Ecto neural progenitor cell (in vitro differentiated cells): ENCODE measurements at places on chromosomes 4 and X.

GRCh38 chrX:65667157-65667502, 324 bp upstream of the MSN start:
- DNase-seq = no peak

GRCh38 chr4:174349156-174349555, 65.4 kb downstream of the CEP44 start:
- no peak for DNase-seq

DNA sequence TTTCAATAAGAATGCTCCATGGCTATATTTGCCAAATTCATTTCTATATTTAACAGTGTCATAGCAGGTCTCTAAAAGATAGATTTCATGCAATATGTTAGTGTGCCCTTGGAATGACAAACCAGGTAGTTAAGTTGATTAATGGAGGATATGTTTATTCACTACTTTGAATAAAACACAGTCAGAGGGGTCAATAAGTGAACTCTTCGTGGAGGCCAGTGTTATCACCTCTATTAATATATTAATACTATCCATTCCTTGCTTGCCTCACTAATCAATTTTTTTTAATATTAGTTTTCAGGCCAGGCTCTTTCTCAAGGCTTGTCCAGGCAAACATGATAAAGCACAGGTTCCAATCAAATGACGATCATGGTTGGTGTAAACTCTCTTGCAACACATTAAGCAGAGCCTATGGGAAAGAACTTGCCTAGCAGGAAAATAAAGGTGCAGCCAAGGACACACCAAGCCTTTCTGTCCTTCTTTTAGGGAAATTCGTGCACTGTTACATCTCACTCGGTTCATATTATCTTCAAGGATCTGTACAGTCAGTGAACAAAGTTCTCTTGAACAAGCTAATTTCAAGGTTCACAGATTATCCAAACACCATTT, 144.7 kb downstream of the DCK start:
- no peak for DNase-seq

- DNase-seq = no peak
These were observed 33.9 kb downstream of the MTM1 start for GRCh38 chrX:150602296-150602695.

DNA sequence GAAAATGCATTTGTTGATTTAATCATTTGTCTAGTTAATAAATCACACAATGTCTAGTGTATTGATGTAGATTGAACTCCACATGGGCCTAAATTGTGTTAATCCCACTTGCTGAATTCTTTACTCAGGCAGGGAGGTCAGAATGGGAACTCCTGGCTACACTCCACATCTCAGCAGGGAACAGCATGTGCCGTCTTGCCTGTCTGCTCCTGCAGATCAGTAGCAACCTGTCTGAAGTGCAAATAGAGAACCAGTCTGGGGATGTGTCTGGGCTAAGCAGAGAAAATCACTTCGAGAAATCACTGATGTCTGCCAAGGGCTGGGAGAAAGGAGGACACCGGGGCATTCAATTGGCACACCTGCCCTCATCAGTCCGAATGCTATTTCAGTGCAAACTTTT, 16.5 kb upstream of the MXRA5 start:
- DNase-seq = no peak

DNA sequence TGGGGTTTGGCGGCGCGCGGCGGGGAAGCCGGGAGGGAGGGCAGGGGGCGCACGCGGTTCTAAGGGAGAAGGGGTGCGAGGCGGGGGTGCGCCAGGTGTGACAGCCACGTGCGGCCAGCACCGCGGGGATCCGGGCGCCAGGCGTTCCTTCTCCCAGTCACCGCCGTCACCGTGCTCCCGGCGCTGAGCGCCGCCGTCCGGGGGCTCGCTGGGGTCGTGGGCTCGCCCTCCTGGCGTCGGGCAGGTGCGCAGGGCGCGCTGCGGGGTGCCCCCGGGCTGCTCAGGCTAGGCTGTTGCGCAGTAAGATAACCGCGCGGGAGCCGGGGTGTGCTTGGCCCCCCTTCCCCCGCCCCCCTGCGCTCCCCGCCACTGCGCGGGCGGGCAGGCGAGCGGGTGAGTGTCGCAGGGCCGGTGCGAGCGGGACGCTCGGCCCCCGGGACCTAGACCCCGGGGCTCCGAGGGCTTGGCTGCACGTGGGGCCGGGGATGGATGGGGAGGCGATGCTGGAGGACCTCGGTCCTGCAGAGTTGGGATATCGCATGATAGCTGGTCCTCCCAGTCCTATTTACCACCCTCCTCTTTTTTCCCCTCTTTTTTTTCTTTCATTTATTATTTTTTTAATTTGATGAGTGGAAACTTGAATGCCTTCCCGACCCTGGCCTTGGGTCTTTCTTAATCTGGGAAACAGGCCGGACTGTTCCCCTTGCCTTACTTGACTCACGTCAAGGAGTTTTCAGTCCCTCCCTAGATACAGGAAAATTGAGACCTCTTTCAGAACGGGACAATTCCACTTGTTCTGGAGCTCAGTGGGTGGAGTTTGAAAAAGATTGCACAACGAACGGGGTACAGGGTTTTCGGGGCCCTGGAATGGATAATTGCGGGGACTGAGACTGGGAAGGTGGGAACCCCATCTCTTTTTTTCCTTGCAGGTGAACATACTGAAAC, 797 bp downstream of the TXLNG start:
- peak; percentile 63 for DNase-seq
